ENCODE measurements at places on chromosomes 16 and 17.

DNA sequence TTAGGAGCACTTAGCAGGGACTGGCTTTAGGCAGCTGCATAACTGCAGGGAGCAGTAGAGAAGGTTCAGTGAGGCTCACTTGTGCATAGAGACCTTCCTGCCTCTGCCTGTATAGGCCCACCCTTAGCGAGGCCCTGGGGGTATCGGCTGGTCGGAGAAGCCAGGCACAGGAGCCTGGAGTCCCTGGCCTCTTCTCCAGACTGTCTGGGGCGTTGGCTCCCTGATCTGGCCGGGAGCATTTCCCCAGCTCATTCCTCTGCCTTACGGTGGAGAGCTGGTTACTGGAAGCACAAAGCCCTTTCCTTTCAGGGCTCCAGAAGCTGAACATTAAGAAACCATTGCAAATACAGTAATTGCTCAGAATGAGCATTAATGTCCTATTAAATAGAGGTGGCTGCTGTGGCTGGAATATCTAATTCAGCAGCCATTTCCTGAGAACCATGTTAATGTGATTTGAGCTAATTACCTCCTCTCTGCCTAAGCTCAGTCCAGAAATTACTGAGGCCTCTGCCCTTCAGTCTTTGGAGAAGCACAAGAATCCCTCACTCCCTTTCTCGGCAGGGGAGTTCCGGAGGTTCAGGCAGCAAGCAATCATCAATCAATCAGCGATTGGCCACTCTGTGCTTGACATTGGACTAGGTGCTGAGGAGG is 18.8 kb upstream of the TMEM220 start:
- DNase-seq, result no peak

DNA sequence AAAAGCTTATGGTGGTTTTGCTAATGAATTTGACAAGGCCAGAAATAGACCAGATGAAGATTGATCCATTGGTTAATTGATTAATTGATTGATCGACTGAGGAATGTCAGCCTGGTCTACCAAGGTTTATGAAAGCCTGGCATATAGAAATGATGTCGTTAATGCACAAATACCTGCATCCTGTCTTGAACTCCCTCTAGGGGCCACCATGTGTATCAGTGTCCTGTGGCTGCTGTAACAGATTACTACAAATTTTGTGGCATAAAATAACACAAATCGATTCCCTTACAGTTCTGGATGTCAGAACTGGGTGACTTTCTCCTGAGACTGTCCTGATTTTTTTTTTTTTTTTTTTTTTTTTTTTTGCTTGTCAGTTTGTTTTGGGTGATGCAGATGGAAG is 553.2 kb downstream of the MAF start:
- no peak for DNase-seq

DNA sequence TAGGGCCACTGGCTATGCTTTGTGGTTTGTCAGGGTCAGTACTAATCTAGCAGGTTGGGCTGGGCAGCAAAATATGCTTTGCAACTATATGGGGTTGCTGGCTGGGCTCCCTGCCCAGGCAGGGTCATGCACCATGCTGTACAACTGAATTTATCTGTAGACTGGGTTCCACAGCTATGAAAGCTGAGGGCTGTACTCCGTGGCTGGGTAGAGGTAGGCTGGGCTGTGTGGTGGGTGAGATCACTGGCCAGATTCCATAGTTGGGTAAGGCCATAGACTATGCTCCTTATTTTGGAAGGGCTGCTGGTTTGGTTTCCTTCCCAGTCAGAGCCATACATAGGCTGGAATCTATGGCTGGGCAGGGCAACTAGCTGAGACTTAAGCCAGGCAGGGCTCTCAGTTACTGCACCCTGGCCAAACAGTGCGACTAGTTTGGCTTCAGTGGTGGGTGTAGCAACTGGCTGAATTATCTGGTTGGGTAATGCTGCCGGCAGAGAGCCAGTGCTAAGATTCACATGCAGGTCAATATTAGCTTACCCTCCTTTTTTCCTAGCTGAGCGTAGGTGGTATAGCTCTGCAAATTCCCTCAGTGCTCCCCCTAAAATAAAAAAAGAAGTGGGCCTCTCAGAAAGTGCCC is 769.1 kb upstream of the CDH8 start:
- no peak for DNase-seq

DNA sequence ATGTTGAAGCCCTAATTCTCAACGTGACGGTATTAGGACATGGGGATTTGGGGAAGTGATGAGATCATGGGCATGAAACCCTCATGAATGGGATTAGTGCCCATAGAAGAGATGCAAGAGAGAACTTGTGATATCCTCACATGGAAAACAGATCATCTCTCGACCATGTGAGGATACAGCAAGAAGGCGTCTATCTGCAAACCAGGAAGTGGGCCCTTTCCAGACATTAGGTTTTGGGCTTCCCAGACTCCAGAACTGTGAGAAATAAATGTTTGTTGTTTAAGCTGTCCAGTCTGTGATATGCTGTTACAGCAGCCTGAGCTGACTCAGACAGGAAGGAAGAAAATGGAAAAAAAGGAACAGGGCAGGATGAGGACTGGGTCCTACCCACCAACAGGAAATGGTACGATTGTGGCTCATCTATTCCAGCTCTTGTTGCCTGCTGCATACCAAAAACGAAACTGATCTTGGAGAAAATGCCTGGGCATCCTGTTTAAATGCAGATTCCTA is 21.9 kb upstream of the SSTR2 start:
- DNase-seq, result no peak

DNA sequence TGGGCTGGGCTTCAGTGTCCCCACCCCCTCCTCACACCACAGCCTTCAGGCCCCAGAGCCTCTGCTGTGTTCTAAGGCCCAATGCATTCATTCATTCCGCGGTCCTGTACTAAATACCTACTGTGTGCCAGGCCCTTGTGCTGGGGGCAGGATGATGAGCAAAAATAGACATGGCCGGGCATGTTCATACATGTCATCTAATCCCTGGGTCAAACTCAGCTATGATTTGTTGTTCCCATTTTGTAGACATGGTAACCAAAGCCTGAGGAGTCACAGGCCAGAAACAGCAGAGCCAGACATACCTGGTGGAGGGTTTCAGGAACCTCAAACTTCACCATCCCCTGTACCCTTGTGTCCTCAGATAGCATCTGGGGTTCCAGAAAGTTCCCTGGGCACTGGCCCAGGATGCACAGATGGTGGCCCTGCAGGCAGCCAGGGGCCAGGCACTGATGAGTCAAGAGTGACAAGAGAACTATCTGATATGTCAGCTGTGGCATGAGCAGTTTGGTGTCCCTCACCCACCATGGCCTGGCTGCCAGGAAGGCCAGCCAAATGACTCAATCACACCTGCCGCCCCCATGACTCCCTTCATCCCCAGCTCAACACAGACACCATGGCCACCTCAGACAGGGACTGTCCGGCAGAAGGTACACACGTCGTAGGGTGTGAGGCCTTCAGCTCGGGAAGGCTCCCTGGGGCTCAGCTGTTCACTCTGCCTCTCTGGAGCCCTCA is 2.7 kb upstream of the RRAD start:
- DNase-seq, result no peak

GRCh38 chr17:61492759-61493526 is 40.7 kb downstream of the TBX4 start:
- DNase-seq, result no peak

- no peak for DNase-seq
Measured at GRCh38 chr17:82345151-82345976, 11.8 kb upstream of the SECTM1 start.

DNA sequence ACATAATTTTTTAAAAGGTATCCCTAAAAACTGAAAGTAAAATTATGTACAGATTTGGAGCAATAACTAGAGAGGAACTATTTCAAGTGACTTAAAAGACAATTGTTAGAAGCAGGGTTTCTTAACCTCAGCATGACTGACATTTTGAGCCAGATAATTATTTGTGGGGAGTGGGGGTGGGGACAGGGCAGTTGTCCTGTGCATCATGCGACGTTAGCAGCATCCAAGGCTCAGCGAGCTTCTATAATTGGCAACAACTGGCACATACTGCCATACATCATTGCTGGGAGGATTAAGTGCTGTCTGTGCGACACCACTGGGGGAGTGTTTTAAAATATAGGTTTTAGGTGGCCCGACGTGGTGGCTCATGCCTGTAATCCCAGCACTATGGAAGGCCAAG is 27.1 kb downstream of the GABARAPL2 start:
- DNase-seq, result no peak

DNA sequence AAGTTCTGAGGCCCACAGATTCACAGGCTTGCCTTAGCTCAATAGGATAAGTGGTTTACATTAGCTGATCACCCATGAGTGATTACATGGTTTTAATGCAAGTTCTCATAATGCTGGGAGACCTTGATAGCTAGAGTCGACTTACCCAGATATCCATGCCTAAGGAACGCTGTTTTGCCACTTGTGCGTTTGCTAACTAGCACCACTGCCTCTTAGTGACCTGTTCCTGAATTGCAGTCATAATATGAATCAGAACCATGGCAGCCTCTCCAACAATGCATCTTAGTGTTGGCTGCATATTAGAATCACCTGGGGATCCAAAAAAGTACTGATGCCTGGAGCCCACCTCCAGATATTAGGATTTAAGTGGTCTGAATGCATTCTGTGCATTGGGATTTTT is 251.1 kb upstream of the CDH5 start:
- no peak for DNase-seq

DNA sequence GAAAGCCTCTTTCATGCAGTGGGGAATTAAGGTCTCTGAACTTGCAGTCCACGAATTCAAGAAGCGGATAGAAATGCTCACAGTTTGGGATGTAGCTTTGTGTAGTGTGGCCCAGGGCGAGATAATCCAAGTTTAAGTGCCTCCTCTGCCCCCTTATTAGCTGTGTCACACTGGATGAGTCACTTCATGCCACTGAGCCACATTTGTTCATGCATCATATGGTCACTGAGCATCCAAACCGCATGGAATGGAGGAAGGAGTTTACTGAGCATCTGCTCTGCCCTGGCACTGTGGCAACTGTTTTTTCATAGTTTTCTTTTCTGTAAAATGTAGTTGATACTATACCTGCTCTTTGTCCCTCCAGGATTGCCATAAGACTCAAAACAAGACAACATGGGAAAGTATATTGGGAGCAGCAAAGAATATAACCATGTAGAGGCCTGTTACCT is 15.1 kb upstream of the DHX8 start:
- no peak for DNase-seq

DNA sequence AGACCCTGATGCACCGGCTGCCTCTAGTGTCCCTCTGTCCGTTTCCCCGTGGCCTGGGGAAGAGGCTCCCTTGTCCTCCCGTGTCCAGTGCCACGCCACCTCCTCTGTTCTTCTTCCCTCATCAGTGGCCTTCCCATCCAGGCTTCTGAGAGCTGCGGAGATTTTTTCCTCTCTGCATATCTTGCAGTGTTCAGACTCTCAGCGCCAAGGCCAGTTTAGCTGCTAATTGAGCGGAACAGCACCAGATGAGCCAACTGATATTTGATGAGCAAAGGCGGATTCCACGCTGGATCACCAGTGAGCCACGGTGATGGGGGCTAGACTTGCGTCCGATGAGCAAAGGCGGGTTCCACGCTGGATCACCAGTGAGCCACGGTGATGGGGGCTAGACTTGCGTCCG is 257.6 kb downstream of the FOXL1 start:
- no peak for DNase-seq

- DNase-seq, result no peak
Measured at GRCh38 chr16:67264866-67265265, 14.5 kb upstream of the PLEKHG4 start.

GRCh38 chr17:82845163-82845807 is 5.5 kb upstream of the ZNF750 start:
- no peak for DNase-seq

DNA sequence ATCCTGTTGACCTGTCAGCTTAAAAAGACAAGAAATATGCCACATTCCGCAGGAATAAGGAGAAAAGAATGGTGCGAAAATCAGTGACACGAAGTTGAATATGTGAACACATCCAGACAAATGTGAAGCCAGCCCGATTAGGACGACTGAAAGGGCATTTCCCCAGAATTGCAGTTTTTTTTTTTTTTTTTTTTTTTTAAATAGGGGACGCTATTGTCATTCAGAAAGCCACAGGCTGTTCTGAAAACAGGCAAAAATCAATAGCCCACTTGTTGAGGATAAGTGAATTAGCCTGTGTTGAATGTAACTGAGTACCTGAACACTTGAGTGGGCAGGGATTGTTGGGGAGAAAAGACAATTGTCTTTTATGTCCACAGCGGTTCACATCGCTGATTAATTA is 507.1 kb downstream of the WWOX start:
- no peak for DNase-seq

GRCh38 chr16:585351-585750 is 4.5 kb upstream of the RAB40C start:
- no peak for DNase-seq

- no peak for DNase-seq
Measured at GRCh38 chr17:37830151-37830993, 85.5 kb upstream of the HNF1B start.

DNA sequence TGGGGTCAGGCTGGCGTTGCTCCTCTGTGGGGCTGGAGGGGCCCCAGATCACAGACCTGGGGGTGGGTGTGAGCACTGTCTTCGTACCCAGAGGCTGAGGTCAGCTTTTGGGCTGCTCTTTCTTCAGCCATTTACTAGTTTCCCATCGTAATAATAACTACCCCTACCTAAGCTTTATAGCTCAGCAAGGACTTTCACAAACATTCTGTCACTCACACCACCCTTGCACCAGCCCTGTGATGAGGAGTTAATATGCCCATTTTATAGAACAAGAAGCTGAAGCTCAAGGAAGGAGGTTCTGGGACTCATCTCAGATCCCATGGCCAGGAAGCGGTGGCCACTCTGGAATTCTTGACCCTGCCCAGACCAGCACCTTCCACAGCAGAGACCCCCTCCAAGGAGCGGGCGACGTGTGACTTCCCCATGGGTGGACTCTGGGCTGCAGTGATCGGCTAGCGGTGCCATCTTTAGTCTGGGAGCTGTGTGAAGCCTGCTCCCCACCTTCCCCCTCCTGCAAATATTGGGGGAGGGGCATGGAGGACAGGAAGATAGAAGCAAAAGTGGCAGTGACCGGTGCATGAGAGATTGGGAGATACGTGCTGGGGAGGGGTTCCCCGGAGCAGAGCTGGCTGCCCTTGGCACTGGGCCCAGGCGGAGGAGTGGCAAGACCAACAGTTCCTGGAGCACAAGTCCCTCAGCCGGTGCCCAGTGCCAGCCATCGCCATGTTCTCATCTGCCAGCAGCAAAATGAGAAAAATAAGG is 81.8 kb upstream of the TOB1 start:
- no peak for DNase-seq

DNA sequence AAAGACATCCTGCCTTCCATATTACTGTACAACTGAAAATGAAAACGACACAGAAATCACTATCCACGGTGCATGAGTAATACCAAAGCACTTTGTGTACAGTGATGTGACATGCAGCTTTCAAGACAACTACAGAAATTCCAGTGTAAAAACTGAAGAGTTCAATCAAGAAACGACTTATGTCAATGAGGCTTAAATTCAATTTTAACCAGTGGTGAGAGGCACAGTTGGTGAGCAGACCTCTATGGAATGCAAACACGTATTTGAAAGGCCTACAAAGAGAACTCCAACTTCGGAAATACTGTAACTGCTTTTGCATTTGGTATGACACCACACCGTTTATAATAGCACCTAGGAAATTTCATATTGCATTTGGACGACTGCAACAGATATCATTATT is 87.6 kb downstream of the USP31 start:
- no peak for DNase-seq

GRCh38 chr17:39738983-39739884 is 1.5 kb downstream of the GRB7 start:
- DNase-seq, result no peak

- no peak for DNase-seq
Measured at GRCh38 chr17:82737967-82738877, 2.8 kb downstream of the FN3K start.
